ENCODE measurements at places on chromosomes 16 and 17.

DNA sequence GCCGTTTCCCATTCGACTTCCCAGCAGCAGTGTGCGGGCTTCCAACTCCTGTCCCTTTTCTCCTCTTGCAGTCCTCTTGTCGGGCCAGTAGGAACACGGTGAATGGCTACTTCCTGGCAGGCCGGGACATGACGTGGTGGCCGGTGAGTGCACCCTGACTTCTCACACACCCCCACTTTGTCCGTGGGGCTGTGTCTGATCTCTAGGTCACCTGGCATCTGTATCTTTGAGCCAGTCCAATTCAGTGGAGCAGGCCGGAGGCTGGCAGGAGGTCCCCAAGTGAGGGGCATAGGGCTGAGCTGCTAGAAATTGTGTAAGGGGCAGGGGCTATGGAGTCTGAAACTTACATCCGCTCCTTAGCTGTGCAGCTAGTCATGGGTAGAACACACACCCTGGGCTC is 6.6 kb downstream of the SLC5A10 start:
- DNase-seq = no peak

GRCh38 chr16:86777381-86777946 is 199.1 kb downstream of the FOXL1 start:
- no peak for DNase-seq

GRCh38 chr16:48395375-48395774 is 10.2 kb upstream of the SIAH1 start:
- DNase-seq = no peak

DNA sequence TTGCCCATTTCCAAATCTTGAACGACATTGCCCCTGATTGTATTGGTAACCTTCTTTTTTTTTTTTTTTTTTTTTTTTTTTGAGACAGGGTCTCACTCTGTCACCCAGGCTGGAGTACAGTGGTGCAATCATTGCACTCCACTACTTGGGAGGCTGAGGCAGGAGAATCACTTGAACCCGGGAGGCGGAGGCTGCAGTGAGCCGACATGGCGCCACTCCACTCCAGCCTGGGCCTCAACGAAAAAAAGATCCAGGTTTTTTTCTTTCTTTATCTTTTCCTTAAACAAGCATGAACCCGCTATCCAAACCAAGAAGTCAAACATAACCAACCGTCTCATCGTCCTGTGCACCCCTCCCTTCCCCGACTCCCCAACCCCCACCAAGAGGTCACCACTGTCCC is 47.6 kb upstream of the RPH3AL start:
- DNase-seq = no peak

GRCh38 chr17:40319651-40320540 is 10.9 kb downstream of the RARA start:
- peak; percentile 74 for DNase-seq

- no peak for DNase-seq
Observed at GRCh38 chr17:65430209-65430833, 131.1 kb downstream of the AXIN2 start.

DNA sequence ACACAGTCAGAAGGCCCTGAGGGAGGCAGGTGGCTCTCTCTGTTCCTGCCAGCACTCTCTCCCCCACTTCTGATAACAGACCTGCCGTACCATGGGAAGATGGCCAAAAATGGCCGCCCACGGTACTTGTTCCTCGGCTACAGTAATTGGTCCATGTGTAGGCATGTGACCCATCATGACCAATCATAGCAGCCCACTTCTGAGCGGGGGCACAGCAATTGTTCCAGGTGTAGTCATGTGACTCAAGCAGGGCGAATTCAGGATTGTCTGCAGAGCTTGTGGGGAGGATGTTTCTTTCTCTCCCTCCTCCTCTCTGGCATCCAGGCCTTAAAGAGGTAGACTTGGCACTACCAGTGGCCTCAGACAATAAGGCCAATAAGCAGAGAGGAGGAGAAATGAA is 250.4 kb downstream of the MRTFB start:
- DNase-seq = no peak

DNA sequence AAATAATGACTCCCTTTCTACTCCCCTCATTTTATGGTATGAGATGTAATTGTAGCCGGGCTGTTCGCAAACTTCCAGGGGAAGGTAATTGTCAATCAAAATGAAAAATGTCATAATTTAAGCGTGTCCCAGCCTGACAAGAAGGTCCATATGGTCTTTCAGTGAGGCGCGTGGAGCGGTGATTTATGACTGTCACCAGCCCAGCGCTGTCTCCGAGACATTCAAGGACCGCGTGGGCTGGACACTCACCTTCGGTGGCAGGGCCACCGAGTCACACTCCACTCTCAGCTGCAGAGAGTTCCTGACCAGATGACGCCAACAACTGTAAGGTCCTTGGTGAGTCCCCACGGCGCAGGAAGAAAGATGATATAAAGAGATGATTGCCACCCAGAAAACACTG is 157.7 kb upstream of the TNRC6C start:
- DNase-seq = no peak

GRCh38 chr17:17252149-17252661 is 15.2 kb upstream of the FLCN start:
- no peak for DNase-seq

GRCh38 chr17:58006560-58006923 is 504 bp downstream of the SRSF1 start:
- peak; percentile 55 for DNase-seq

- no peak for DNase-seq
Observed at GRCh38 chr16:56607109-56607618, 1.2 kb upstream of the MT2A start.

GRCh38 chr16:3180445-3180878 is 7.5 kb upstream of the OR1F1 start:
- no peak for DNase-seq

DNA sequence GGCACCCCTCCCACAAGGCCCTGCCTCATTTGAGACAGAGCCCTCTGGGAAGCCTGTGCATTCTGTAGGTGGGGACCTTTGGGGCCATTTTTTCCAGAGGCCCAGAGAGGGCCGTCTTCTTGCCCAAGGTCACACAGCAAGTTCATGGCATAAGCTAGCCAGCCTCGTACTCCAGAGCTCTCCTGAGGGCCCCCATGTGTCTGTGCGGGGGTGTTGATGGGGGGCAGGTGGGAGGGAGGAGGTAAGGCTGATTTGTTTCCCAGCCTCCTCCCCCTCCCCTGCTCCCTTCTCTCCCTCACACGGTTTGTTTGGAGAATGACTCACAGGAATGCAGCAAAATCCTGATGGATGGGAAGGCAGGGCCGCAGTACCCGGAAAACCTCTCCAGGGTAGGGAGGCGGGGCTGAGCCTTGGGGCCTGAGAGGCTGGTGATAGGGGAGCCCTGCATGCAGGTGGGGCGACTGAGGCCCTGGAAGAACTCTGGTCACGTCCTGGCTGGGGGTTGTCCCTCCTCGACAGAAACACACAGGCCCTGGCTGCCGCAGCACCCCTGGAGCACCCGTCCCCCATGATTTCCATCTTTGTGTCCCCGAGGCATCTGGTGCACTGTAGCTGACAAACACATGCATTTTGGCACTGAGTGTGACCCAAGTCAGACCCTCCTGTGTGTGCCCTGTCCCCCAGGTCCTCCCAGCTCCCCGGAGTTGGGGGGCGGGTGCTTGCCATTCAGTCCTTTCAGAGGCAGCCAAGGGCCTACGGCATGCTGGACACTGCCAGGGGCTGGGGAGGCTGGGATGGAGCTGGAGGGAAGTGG is 29.7 kb downstream of the RAI1 start:
- no peak for DNase-seq

DNA sequence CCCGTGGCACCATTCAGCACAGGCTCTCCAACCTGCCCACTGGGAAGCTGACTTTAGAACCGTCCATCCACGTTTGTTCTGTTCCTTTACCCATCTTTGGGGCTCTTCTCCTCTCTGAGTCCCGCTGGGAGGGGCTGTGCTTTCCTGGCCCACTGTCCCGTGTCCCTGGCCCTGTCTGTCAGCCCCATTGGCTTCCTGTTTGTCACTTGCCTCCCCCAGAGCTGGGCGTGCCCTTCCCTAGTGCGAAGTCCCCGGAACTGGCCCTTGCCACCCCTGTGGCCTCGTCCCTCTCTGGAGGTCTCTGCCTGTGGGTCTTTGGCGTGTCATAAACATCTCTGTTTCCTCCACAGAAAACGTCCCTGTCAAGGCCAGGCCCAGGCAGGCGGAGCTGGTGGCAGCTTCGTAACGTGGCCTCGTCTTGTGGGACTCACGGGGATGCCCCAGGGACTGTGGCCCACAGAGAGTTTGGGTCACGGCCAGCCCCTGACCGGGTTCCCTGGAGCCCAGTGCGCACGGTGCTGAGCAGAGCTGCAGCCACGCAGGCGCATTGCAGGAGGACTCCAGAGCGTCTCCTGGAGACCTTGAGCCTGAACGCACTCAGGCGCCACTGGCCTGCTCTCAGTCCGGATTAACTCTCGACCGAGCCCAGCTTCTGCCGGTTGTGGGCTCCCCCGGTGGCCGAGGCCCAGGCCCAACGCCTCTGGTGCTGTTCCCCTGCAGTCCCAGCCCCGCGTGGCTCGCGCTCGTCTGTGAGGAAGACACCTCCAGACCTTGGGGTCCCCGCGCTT is 7.3 kb downstream of the CHMP6 start:
- no peak for DNase-seq

GRCh38 chr16:58502217-58502921 is 2.4 kb downstream of the NDRG4 start:
- no peak for DNase-seq

GRCh38 chr16:17370223-17370707 is 100.5 kb downstream of the XYLT1 start:
- DNase-seq = peak; percentile 42

DNA sequence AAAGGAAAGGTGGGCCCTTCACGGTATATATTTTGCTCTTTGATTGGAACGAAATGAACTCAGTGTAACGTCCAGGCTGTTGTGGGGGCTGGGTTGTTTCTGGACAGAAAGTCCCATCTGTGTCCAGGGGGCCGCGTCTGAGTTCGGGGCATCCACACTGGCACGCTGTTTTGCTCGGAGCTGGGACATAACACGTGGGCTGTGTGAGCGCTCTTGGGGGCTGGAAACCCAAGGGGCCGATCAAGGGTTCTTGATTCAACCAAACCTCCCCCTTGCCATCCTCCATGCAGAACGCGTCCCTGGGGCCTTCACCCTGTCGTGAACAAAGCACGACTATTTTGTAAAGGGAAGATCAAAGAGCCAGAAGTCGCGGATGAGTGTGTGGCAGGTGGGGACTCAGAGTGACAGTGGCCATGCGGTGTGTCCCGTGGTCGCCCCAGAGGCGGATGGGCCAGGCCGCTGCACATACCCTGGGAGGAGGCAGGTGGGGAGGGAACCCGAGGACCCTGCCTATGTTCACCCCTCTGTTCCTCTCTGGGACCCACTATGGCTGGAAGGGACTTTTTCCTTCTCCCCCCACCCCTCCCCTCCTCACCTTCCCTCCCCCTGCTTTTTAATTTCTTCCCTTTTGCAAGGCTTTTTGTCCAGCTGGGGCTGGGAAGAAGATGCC is 387.2 kb downstream of the SEC14L1 start:
- DNase-seq = no peak

DNA sequence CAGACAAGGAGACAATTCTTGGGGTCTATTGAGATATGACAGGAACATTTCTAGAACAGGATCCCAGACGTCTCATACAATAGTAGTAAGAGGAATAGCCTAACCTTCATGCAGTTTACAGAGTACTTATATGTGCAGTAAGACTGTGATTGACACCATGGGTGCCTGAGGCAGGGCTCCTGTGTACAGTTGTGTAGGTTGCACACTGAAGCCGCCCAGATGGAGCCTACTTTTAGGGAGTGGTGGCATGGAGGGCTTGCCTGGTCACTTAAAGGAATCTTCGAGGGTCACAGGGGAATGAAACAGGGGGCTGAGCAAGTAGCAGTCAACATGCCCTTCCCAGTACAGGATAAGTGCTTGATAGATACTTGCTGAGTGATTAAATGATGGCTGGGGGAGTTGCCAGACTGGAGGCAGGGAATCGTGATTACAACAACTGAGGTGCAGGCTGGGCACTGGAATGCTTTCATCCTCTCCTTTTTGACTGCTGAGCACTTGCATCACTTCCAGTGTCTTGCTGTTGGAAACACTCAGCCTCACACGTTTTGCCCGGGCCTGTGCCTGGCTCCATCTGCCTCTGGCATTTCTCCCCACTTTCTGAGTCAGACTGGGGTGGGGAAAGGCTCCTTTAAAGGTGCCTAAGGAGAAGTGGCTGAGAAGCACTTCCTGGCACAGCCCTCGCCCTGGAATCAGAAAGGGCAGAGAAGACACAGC is 71.0 kb downstream of the COPRS start:
- DNase-seq = no peak

DNA sequence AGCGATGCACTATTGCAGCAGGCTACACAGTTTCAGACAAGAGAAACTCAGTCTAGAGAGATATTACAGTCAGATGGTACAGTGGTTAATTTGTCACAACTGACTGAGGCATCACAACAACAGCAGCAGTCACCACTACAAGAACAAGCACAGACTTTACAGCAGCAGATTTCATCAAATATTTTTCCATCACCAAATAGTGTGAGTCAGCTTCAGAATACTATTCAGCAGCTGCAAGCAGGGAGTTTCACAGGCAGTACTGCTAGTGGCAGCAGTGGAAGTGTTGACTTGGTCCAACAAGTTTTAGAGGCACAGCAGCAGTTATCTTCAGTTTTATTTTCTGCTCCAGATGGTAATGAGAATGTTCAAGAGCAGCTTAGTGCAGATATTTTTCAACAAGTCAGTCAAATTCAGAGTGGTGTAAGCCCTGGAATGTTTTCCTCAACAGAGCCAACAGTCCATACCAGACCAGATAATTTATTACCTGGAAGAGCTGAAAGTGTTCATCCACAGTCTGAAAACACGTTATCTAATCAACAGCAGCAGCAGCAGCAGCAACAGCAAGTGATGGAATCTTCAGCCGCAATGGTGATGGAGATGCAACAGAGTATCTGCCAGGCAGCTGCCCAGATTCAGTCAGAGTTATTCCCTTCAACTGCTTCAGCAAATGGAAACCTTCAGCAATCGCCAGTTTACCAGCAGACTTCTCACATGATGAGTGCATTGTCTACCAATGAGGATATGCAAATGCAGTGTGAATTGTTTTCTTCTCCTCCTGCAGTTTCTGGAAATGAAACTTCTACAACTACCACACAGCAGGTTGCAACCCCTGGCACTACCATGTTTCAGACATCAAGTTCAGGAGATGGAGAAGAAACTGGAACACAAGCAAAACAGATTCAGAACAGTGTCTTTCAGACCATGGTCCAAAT is 34.1 kb downstream of the NQO1 start:
- DNase-seq = no peak

- DNase-seq = no peak
Observed at GRCh38 chr17:5110816-5111215, 862 bp downstream of the ZNF232 start.

DNA sequence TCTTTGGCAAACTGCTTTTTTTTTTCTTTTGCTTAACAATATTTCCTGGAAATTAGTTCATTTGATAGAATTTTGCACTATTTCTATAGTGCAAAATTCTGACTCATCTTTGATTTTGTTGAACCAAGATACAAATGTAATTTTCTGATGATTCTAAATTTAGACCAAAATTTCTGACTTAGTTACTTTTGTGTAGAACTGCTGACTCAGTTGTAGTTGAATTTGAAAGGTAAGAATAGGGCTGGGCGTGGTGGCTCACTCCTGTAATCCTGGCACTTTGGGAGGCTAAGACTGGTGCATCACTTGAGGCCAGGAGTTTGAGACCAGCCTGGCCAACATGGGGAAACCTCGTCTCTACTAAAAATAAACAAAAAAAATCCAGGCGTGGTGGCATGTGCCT is 223.0 kb downstream of the BCAS3 start:
- DNase-seq = no peak

GRCh38 chr16:30802936-30803335 is 15.9 kb upstream of the ZNF629 start:
- no peak for DNase-seq
